ENCODE measurements at places on chromosomes 2 and 18.

GRCh38 chr18:74171910-74172606 lies 23.7 kb downstream of the TIMM21 start:
- DNase-seq = no peak

GRCh38 chr2:12207491-12207890 lies 461.1 kb downstream of the LPIN1 start:
- DNase-seq = no peak

- DNase-seq = no peak
These were observed 1615.3 kb upstream of the ZEB2 start for GRCh38 chr2:146135245-146135644.

DNA sequence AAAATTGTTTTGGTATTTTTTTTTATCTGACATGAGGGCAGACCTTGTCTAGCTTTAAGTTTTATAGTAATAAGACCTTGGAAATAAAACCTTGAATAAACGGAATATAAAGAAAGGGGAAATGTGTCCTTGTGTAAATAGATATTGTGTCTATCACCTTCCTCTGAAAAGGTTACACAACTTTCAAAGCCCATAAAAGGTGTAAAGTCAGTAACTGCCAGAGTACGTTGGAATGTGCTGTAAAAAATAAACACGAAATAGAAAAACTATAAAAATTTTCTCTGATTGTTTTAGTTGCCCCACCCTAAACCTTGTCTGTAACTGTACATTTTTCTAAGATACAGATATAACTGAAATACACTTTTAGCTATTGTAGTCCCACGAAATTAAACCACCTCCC lies 82.3 kb downstream of the ZEB2 start:
- no peak for DNase-seq

GRCh38 chr2:176118601-176119339 lies 2.2 kb downstream of the HOXD10 start:
- DNase-seq = peak; percentile 83

DNA sequence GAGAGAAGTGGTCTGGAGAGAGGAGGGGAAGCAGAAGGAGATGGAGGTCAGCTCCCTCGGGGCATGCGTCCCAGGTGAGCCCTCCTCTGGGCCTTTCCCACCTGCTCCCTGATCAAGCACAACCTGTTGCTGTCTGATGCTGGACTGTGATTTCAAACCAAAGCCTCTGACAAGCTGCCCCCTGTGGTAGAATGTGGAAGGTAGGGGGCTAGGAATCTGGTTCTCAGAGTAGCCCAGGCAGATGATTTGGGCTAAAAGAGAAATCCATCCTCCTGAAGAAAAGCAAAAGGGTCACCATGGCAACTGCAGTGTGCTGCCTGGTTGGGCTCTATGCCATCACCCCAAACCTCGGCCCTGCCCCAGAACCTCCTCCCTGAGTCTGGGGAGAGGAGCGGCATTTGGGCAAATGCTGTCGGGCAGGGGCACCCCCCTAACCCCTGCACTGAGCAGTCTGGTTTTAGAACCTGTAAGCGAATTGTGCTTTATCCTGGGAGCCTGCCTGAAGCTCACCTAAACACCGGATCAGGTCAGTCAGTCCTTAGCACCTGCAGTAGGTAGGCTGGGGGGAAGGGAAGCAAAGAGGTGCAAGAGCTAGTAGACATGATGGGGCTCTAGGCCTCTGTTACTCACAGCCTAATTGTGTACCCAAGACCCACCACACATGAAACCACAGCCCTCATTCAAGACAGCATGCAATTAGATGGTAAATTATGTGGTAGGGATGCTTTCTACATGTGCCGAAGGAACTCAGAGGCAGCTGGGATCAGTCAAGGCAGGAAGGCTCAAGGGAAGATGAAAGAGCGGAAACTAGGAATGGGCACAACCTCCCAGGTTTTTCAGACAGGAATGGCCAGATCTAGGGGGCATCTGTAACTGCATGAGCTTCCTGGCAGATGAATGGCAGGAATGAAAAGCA lies 83.5 kb downstream of the DNMT3A start:
- no peak for DNase-seq

- DNase-seq = no peak
These were observed 36.2 kb downstream of the PTPN18 start for GRCh38 chr2:130391872-130392670.

GRCh38 chr2:167209784-167210183 lies 321.5 kb downstream of the XIRP2 start:
- DNase-seq = no peak

DNA sequence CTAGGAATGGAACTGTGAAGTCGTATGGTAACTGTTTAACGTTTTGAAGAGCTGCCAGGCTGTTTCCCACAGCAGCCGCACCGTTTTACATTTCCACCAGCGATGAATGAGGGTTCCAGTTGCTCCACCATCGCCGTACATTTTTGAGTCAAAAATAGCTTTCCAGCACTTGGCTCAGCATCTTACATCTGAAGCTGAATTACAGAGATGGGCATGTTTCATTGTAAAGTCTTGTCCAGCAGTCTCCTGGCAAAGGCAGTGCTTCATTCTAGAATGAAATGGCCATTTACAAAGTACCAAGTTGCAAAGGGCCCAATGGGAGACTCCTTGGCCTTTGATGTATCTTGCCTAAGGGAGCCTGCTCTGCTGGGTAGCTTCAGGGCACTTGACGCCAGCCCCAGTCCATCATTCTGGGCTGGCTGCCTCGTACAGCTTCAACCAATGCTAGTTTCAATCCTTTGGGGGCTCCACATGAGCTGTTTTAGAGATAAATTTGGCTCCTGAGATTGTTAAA lies 45.1 kb downstream of the ATIC start:
- DNase-seq = no peak

GRCh38 chr2:25063876-25064660 lies 22.2 kb downstream of the EFR3B start:
- no peak for DNase-seq

DNA sequence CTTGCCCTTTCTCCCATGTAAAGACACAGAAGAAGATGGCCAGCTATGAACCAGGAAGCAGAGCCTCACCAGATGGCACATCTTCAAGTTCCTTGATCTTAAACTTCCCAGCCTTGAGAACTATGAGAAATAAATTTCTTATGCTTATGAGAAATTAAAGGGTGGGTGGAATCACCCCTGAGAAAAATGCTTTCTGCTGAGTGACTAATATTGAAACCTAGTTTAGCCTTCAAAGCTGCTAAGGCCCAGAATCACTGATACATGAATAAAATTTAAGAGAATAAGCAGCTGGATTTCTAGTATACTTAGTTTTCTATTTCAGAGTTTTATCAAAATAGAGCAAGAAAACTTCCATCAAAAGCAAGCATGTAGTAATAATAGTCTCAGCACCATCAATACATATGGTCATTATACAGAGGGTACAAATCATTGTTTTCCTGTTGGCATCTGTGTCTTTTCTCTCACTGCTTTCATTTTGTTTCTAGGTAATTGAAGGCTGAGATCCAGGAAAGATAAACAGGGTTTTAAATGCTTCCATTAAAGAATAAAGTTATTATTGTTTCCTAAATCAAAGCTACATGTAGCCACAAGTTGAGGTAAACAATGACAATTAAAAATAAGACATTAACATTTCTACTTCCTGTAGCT lies 53.3 kb upstream of the COL5A2 start:
- DNase-seq = no peak

- peak; percentile 1 for DNase-seq
These were observed 448.7 kb upstream of the TCF4 start for GRCh38 chr18:56036741-56037140.

DNA sequence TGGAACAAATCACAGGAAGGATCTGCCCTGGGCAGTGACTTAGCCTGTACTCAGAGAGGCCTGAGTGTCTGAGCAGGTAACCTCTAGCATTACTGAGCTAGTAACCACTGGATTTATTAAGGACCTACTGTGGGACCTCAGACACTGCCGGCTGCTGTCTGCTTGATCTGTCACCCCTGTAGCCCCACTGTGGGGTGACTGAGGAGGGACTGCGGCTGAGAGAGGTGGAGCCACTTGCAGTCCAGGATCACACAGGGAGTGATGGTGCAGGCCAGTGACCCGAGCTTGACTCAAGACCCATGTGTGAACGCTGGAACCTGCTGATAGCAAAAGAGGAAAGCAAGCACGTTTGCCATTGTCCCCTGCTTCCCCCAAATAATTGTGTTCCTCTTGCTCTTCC lies 15.6 kb downstream of the CHMP1B start:
- DNase-seq = no peak

GRCh38 chr18:39843546-39843945 lies 2111.5 kb upstream of the PIK3C3 start:
- DNase-seq = no peak

GRCh38 chr18:48925491-48925780 lies 25.3 kb downstream of the SMAD7 start:
- DNase-seq = no peak

DNA sequence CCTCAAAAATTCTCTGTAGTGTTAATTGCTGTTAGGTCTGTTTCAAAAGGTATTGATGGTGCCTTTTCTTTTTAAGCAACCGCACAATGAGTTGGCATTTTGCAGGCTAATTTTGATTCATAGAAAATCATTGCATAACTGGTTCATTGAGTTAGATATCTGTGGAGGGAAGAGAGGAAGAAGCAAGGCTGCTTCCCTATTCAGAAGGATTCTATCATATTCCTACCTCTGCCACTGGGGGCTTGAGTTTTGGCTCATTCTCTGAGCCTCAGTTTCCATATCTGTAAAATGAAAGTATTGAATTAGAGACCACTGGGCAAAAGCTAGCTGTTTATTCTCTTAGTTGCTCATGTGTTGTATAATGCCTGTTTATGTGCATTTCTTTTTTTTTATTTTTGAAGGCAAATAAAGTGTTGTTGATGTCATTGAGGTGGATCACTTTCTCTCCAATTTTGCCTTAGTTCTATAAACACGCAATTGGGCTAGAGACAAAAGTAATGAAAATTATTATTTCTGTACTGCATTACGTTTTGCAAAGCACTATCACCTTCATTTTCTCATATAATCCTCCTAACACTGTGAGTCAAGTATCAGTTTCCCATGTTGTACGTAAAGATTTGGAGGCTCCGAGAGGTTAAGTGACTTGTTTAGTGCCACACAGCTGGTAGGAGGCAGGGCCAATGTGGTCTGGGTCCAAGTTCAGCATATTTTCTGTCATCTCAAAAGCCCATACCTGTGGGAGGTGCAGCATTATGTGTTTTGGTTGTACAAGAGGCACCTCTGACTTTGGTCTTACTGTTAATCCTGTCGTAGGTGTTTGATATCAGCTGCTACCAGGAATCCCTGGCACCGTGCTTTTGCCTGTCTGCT lies 5.9 kb downstream of the TRIB2 start:
- no peak for DNase-seq

DNA sequence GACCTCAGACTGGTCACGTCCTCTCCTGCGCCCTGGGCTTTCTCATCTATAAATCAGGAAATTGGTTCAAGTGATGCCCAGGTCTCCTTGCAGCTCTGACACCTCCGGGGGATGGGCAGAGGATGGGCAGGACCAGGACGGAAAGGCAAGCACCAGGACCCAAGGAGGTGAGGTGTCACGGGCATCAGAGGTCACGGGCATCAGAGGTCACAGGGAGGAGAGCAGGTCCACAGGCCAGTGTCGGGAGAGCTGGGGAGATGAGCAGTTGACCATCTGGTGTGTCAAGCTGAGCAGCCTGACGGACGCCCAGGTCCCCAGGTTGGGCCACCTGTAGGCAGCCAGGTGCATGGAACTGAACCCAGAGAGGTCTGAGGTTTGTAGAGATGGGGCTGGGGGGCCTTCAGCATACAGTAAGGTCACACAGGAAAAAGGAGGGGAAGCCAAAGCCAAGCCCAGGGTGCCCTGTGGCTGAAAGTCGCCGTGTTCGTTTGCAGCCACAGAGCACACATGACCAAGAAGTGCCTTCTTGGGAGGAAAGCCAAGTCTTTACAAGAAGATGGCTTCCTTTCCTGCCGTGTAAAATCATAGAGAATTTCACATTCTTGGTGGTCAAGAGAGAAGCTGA lies 240.4 kb downstream of the ATAD2B start:
- no peak for DNase-seq

DNA sequence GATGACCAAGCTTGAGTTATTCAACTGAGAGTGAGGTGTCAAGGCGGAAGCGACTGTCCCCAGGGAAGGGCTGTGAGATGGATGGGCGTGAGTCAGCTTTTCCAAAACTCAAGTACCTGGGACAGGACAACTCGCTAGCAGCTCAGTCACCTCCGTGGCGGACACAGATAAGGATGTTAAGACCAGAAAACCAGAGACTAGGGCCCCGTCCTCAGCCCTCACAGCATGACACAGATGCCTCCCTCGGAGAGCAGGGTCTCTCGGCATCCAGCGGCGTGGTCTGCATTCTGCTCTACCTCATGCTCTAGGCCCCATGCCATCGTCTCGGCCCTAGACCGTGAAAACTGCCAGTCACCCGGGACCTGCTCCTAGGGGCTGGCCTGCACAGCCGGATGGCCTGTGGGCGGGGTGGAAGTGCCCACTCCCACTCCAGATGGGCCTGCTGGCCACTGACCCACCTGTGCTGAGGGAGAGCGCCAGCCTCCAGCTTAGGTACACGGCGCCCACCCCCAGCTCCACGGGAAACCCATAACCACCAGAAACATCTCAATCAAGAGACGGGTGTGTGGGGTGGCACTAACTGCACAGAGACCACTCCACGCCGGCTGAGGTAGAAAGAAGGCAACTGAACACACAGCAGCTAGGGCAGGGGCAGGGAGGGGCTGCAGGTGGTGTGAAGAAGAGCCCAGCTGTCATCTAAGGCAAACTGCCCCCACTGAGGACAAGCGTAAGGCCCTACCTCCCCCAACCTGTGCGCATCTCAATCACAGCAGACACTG lies 39.8 kb downstream of the ANO7 start:
- DNase-seq = no peak

- no peak for DNase-seq
These were observed 38.9 kb downstream of the BCL2L11 start for GRCh38 chr2:111159641-111160040.

GRCh38 chr2:241040081-241040803 lies 41.8 kb downstream of the SNED1 start:
- no peak for DNase-seq

DNA sequence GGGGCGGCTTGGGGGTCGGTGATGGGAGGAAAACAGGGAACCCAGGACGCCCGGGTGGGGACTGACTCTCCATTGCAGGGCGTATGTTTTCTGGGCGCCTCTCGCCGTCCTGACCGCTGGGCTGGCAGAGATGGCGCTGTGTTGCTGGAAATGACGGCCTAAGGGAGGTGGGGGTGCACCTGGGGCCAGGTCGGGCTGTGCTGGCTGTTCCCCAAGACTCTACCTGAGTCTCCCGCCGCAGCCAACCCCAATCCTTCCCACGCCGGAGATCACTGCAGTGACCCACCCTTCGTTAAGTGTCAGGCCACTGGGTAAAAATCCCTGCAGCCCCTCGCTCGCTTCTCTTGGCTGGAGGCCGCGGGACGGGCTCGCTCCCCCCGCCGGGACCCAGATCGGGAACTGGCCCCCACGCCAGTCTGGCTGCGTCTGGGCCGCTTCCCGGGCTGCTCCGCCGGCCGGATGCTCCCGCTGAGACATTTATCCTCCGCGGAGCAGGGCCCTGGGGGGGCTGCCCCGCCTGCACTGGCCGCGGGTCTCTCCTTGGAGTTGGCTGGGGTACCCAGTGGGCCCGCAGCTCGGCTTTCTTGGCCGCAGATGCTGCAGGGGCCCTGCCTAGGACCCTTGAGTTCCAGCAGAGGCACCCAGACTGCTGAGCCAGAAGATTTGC lies 7.8 kb upstream of the ARMC9 start:
- no peak for DNase-seq
